Stimulated activated CD4-positive, alpha-beta T cell treated with anti-CD3 and anti-CD28 coated beads, TNF-alpha, amount 100 ng/mL, for 24 hours (primary cell): ENCODE measurements at places on chromosomes 6 and 20.
A peak's percentile ranks its signal among the peaks of the same experiment; 100 is the strongest.

DNA sequence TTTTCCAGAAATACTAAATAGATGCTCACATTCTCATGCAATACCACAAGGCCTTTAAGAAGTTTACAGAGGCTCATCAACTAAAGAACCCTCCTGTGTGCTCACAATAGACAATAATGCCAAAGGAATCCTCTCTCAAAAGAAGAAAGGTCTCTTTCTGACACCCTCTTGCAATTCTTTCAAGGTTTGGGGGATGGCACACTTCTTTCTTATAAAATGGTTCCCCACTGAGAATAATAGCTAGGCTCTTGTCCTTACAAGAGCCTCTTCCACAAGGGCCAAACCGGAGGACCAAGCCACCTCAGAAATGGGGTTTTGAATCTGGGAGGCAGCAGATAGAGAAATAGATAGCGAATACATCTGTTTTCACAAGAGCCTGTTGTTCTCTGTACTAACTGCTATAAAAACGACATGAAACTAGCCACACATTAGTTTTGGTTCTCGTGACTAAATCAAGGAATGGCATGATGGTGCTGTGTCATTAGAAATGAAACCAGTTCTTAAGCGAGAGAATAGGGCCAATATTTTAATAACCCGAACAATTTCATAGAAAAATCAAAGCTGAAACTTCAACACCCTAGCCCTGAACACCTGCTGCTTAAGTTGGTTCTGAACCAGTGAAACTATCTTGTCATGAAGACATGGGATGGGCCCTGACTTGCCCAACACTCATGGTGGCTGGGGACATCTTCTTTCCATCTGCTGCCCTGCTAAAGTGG, 81.1 kb downstream of the PRDM1 start:
- DNase-seq, result no peak

- DNase-seq, result no peak
Observed at GRCh38 chr6:68641172-68641571, 6.1 kb downstream of the ADGRB3 start.

DNA sequence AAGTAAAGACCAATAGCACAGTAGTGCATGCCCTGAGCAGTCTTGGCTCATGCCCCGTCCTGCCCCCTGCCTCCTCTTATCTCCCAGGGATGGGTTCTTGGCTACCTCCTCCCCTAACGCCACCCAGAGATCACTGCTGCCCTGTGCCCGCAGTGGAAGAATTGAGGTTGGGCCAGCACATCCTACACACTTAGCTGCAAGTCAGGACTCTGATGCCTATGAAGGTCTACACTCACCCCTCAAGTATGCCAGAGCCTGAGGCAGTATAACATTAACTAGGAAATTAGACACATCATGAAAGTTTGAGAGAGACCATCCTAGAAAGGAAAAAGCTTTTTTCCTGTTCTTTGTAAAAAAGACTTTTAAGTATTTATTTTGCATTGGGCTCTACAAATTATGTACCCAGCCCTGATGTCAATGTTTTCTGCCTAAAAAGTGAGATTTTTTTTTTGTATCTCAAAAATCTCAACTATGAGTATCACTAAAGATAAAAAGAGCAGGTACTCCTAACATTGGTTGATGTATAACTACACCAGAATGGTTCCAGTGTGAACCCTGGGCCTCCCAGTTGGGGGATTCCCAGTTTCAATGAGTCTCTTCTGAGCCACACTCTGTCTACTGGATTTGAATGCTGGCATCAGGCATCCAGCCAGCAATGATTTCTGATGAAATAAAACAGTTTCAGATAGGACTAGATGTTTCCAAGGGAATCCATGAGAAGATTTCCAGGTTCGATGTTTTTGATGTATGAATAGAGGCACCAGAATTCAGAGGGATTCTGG, 115.4 kb downstream of the ISM1 start:
- DNase-seq, result no peak

DNA sequence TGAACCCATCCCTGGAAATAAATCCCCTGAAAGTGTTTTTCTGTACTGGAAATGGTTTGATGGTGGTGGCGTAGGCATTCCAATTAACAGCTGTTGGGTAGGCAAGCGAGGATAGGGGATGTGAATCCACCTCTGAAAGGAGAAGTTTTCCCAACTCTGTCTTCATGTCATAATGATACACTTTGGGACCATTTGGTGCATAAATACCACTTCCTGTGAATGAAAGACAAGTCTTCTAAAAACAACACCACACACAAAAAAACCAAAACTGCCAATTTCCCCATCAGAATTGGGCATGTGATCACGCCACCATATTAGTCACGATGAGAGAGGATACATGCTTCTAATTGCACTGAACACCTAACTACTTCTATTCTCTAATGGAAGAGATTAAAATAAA, 6.4 kb downstream of the VNN2 start:
- no peak for DNase-seq

GRCh38 chr6:107676042-107676441, 148.1 kb downstream of the SCML4 start:
- no peak for DNase-seq

DNA sequence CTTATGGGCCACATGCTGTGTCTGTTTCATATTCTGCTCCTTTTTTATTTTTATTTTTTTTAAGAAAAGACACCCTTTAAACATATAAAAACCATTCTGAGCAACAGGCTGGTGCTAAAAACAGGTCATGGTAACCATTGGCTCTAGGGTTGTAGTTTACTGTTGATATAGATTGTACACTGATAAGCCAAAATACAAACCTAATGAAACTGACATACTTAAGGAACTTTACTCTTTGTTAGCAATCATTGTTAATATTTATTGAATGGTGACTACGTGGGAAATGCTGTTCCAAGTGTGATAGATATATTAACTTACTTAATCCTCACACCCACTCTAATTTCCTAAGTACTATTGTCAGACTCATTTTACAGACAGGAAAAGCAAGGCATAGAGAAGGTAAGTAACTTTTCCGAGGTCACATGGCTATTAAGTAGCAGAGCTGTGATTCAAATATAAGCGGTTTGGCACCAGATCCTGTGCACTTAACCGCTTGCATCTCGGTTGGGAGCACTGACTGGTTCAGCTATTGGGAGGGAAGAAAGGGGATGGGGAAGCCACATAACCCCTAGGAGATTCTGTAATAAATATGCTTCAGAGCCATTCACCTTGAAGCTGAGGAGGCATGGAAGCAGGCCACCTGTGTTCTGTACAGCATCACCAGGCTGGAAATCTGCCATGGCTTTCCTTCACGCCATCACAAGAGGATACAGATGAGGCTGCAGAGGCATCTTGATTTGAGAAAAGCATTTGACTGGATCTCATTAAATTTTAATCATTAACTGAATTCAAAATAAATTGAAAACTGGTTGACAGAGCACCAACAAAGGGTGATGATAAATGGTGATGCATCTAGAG, 4.9 kb downstream of the TRAF3IP2 start:
- DNase-seq, result no peak

- DNase-seq, result no peak
Observed at GRCh38 chr6:53866226-53866625, 71.4 kb downstream of the LRRC1 start.

- DNase-seq, result no peak
Observed at GRCh38 chr6:124775121-124775520, 187.1 kb upstream of the RNF217 start.

DNA sequence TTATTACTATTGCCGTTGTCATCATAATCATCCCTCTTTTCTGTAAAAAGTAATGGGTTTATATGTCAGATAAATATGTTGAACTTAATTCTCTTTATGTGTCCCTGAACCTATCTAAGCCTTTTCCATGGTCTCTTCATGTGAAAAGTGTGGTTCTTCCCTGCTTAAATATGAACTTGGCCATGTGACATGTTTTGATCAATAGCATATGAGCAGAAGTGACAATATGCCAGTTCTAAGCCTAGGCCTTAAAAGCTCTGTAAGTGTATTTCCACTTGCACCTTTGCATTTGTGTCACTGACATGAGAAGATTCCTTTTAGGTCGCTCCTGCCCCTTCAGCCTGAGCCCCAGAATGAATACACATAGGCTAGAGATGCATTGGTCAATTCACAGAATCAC, 188.4 kb upstream of the CCN2 start:
- DNase-seq, result no peak

DNA sequence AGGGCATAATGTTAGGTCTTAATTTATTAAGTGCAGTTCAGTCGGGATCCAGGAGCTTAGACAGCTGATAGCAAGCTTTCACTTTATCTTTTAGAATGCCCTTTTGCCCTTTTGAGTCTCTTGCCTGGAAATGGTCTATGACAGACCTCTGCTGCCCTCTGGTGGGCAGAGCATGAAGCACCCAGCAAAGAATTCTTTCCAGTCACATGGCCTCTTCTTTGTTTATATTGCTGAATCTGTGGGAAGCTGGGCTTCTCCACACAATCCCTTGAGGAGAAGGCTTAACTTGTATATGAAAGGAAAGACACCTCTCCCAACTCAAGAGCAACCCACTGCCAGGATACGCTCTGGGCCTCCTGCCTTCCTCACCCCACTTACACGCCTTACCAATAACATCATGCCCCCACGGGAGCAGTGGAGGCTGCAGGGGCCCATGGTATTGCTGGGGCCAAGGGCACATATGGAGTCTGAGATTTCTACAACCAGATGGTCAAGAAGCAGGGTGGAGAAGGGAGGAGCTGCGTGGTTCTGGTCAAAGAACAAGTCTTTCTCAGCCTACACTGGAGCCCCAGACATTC, 20.4 kb downstream of the WFDC3 start:
- DNase-seq, result peak; percentile 69

- DNase-seq, result no peak
Observed at GRCh38 chr6:152267967-152268845, 369.0 kb downstream of the SYNE1 start.

DNA sequence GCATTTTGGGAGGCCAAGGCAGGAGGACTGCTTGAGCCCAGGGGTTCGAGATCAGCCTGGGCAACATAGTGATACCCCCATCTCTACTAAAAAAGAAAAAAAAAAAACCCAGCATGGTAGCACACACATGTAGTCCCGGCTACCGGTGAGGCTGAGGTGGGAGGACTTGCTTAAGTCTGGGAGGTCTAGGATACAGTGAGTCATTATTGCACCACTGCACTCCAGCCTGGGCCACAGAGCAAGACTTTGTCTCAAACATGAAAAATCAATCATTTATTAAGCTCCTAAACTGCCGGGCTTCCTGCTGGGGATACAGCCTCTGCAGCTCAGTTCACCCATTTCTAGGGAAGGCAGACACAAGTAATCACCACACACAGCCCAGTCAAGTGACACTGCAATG, 7.3 kb upstream of the USP45 start:
- no peak for DNase-seq

DNA sequence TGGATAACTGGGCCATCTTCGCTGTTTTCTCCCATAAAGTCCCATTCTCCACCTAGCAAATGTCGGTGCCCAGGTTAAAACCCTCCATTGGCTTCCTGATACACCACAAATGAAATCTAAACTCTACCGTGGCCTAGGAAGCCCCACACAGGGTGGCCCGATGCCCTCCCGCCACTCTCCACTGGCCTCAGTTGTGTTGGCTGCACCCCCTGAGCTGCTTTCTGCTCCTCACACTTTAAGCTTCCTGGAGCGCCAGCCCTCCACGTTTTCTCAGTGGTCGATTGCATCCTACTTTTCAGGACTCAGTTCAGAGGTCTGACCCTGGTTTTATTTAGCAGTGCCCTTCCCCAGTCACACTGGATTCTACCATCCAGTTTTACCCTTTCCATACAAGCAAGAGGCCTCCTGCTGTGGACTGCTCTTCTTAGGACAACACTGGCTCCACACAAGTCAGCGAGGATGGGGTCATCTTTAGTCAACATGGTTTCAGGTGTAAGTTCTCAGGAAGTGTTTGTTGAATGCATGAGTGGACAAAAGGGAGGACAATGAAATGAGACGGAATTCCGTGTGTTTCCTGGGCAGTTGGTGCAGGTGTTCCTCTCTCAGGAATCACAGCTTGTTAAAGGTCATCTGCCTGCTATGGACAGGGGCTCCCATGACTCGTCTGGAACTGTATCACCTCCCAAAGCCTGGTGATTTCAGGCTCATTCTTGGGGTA, 124.1 kb downstream of the SULF2 start:
- no peak for DNase-seq

DNA sequence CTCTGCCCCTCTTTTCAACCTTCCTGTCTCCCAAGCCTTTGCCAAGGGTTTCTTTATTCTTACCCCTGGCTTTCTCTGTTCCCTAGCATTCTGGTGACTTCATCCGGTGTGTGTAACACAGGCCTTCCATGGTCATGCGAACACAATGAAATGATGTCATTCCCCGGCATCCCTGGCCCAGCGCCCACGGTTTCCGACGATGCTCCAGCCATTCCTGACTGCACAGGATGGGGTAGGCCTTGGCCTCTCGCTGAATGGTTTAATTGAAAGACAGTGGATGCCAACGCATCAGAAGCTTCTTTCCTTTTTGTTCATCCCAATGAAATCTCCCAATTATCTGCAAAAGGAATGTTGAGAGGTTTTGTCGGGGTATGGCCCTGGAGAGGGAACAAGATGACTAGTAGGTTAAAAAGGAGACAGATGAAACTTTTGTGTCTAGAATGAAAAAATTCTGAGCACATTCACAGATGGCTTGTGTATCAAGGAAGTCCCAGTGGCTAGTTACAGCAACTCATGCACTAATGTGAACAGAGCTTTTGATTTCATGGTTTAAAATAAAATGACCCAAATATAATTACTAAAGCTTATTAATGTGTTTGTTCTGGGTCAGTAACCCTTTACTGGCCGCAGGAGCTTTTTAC, 655.0 kb downstream of the QKI start:
- no peak for DNase-seq

- no peak for DNase-seq
Observed at GRCh38 chr20:37804584-37805566, 98.1 kb upstream of the VSTM2L start.

DNA sequence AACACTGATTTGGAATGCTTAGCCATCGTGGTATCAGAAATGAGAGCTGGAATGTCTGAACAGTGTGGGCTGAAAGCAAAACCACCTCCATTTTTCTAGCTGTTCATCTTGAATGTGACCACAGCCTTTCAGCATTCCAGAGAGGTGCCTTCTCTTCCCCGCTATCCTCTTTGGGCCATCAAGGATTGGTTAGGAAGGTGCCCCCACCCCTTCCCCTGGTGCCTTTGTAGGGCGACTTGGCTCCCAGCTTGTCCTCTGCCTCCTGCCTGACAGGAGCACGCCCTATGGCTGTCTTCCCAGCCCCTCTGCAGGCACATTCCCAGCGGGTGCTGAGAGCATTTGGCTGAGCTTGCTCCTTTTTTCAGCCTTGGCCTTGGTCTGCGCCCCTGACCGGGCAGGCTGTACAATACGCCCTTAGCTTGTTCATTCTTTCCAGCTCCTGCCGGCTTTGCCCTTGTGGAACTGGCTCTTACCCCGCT, 97.5 kb downstream of the ARMC2 start:
- DNase-seq, result no peak

GRCh38 chr20:38628580-38629470, 27.2 kb downstream of the ARHGAP40 start:
- no peak for DNase-seq

DNA sequence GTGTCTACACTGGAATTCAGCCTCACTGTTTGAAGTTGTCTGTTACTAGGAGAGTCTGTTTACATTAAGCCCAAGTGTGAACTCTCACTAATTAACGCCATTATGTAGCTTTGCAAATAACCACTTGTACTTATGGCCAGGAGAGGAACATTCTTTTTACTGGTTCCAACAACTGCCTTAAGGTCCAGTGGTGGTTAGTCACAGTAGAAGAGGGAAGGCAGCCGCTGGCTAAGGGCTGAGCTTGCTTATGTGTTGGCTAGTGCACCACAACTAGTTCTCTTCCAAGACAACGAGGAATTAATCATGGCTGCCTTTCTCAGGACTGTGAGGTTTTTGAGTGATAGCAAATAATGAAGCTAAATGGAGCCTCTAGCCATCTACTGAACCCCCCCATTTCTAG, 14.9 kb upstream of the SLC22A23 start:
- DNase-seq, result no peak
